Aorta (tissue), 5 donors: ENCODE measurements at places on chromosomes 6 and 20.

DNA sequence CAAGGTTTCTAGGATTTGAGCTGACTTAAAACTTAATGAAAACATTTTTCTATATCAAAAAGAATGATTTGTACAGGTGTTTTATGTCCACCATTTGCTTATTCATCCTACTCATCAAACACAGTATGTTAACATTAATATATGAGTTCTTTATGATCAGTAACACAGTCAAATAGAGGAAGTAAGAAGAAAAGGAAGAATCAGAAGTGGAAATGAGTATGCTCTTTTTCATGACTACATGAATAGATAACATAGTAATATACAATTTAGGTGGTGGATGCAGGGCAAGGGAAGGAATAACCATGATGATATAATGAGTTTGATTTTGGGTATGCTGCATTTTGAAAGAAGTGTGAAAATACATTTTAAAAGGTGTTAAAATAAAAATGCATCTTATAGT, 16.5 kb downstream of the KPNA5 start:
- no peak for DNase-seq
- H3K36me3 ChIP-seq: no peaks in the 10 kb centered on the region
- H3K4me3 ChIP-seq: no peak overlapping the region
- H3K4me1 ChIP-seq: no peaks in the 10 kb centered on the region
- H3K27ac ChIP-seq: no peak overlapping the region
- H3K27me3 ChIP-seq: no peaks in the 10 kb centered on the region

- H3K36me3 ChIP-seq: no peaks in the 10 kb centered on the region
- H3K4me1 ChIP-seq: no peaks in the 10 kb centered on the region
- no peak overlapping the region for H3K4me3 ChIP-seq
- H3K27ac ChIP-seq: no peak overlapping the region
These were observed 17.1 kb downstream of the TTK start for GRCh38 chr6:80021591-80021990.

DNA sequence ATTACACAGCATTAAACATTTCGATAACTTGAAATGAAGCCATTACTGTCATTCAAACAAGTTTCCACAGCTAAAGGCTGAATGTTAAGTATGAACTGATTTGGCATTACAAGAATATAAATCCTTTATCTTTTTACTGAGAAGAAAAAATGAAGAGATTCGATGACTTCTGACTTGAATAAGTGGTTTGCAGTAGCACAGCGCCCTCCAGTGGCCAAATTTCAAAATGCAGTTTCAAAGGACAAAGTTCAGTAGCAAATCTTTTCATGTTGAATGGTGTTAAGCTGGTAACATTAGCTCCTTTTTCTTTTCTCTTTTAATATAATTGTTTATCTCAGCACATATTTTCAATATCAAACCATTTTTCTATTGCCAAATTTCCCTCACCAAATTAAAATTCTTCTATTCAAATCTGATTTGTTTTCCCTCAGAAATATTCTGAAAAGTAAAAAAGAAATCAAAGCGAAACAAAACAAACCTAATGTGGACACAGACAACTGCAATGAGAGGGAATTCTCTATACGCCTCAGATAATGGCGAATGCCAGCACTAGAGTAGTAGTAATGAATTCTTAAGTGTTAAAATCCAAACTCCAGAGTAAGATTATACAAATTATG, 145.7 kb downstream of the BTBD9 start:
- H3K4me3 ChIP-seq: no peak overlapping the region
- H3K27ac ChIP-seq: no peak overlapping the region
- DNase-seq: peak; percentile 67
- H3K36me3 ChIP-seq: no peaks in the 10 kb centered on the region
- no peaks in the 10 kb centered on the region for H3K4me1 ChIP-seq

- H3K27ac ChIP-seq: no peak overlapping the region
- no peak overlapping the region for H3K4me3 ChIP-seq
- H3K36me3 ChIP-seq: no peaks in the 10 kb centered on the region
- no peaks in the 10 kb centered on the region for H3K27me3 ChIP-seq
These were observed 22.4 kb downstream of the UQCC2 start for GRCh38 chr6:33689148-33689494.

DNA sequence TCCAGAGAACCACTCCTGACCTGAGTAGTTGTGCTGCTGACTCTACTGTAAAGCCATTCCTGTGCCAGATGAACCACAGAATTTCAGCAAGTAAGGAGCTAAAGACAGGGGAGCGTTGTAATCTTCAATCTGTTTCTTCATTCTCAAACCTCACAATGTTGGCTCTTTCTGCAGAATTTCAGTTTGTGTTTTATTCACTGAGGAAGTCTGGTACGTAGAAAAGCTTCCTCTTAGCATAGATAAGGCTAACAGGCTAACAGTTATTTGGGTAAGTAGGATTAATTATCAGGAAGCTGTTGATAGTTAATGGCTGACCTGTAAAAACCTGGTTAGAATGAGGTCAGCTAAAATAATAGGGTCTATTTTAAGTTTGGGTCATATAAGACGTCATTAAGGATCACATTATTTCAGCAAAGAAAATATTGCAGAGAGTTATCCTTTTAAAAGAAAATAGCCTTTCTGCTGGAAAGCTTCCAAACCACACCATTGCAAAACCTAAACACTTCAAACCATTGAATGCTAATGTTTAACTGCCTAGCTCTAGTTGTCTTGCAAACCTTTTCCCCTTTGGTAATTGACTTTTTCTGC, 14.1 kb upstream of the TENT5A start:
- H3K27me3 ChIP-seq: no peaks in the 10 kb centered on the region
- no peaks in the 10 kb centered on the region for H3K4me1 ChIP-seq
- no peak overlapping the region for H3K4me3 ChIP-seq

GRCh38 chr6:72959821-72960220, 265.5 kb downstream of the KHDC1L start:
- H3K27me3 ChIP-seq: no peaks in the 10 kb centered on the region
- H3K4me3 ChIP-seq: no peak overlapping the region
- peaks cover 3% of the 10 kb centered on the region for H3K4me1 ChIP-seq
- DNase-seq: no peak

DNA sequence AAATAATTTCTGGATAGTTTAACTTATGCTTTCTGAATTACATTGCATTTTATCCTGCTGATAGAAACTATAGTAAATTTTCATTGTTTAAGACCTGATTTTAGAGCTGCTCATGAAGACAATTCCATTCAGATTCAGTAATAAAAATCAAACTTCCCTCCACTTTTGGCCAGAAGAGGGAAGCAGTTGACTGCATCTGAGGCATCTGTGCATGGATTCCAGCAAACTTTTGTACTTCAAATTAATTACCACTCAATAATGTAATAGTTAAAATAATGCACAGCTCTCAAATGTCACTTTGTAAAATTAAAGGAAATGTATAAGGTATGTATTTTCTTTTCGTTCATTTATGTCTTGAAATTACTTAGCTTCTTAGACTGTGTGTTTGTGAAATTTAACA, 64.2 kb upstream of the SLC35B3 start:
- H3K27ac ChIP-seq: no peak overlapping the region
- no peaks in the 10 kb centered on the region for H3K4me1 ChIP-seq
- H3K4me3 ChIP-seq: no peak overlapping the region
- no peak for DNase-seq
- no peaks in the 10 kb centered on the region for H3K36me3 ChIP-seq
